ENCODE measurements at places on chromosomes 16 and 17.
A peak's percentile ranks its signal among the peaks of the same experiment; 100 is the strongest.

- no peak for DNase-seq
Measured at GRCh38 chr17:58516644-58517377, 2.4 kb upstream of the MTMR4 start.

DNA sequence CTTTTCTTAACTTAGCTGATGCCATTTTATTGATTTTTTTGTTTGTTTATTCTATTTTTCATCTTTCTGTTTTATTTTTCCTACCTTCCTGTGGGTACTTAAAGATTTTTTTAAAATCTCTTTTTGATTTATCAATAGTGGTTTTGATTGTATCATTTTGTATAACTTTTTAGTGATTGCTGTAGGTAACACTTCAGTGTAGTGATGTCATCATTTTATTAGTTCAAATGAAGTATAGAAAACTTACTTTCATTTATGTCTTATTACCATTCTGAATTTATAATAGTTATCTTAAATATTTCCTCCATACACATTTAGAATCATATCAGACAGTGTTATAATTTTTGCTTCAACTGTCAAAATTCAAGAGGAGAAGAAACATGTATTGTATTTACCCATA, 115.9 kb downstream of the PHKB start:
- DNase-seq = no peak

DNA sequence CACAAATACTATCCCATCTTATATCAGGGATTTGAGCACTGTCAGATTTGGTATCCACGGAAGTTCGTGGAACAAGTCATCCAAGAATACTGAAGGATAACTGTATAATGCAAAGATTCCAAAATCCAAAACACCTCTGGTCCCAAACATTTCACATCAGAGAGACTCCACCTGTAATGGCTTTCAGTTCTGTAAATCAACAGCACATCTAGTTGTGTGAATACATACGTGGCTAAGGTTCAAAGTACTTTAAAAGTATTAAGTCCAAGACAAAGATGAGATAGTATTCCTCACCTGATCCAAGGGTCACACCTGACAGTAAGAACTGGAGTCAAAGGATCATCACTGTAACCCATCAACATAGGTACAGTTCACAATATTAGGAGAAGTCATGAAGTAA, 54.8 kb downstream of the KANSL1 start:
- no peak for DNase-seq

DNA sequence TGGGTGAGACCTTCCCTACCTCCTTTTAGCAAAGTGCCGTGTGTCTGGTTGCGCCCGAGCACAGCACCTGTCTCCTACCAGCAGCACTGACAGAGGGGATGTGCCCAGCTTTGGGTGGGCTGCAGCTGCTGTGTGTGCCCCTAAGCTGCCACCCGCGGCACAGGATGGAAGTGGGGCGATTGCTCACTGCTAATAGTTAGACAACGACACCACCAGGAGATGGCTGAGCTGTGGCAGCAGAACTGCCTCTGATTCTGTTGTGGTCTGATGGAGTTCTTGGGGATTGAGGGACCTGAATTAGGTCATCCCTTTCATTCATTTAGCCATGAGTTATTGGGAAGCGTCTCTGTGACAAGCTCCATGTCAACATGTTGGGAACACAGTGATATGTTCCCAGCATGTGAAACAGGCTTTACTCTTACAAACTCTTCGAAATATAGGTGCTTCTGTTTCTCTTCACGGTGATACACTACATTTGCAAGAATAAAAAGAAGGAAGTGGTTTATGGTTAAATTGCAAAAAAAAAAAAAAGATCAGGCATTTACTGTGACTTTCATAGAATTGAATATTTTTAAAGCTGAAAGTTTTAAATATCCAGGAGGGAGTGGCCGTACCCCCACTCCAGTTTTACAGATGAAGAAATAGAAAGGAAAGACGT, 184.4 kb downstream of the MAF start:
- no peak for DNase-seq

DNA sequence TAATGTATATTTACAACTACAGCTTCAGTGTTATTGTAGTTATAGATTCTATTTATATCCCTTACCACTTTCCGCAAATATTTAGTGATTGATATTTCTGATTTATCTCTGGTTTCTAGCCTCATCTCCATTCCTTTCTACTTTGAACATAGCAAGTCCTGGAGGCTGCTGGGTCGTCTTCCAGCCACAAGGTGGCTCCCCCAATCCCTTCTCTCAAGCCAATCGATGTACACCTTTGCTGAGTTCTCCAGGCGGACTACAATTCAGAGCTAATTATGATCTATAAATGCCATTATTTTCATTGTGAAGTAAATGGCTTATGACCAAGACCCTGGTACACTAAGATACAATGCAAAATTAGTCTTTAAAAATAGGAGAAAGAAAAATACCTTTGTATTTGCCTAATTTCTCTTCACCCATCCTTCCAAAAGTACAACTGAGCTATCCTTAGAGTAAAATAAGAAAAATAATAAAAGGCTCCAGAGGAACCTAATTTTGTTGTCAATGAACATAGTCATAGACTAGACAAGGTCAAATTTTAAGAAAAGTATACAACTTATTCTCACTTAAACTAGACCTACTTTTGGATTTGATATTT, 122.1 kb downstream of the SKAP1 start:
- peak; percentile 82 for DNase-seq

DNA sequence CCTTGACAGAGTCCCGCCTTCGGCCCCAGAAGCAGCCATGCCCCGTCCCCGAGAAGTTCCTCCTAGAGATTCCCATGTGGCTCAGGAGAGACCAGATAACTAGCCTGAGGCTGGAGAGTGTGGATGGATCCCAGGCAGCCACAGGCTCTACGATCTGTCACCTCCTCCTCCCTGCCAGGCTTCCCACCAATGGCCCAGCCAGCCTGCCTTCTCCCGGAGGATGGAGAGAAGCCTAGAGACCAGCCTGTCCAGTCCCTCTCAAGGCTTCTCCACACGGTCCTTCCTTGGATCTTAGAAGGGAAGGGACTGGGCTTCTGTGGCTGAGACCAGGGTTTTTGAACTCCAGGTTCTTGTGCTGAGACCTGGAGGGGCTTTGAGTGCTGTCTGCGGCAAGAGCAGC, 1.6 kb upstream of the SMTNL2 start:
- DNase-seq = no peak

- no peak for DNase-seq
Measured at GRCh38 chr16:24853830-24854229, 8.1 kb downstream of the SLC5A11 start.
